ENCODE measurements at places on chromosomes 5 and 9.

DNA sequence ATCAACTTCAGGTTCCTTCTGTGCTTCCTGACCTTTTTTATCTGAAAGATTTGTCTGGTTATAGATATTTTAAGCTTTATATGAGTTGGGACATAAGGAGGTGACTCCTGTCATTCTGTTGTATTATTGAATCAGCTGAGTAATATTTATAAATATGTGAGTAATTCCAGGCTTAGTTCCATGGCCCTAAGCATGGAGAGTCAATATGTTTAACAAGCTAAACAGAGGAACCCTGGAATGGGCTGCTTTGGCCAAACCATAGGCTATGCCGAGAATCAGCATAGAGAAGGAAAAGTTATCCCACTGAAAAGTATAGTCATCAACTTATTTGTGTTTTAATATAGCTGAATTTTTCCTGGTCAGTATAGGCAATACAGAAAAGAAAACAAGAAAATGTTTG is 7.2 kb upstream of the EIF4EBP3 start:
- no peak for DNase-seq

DNA sequence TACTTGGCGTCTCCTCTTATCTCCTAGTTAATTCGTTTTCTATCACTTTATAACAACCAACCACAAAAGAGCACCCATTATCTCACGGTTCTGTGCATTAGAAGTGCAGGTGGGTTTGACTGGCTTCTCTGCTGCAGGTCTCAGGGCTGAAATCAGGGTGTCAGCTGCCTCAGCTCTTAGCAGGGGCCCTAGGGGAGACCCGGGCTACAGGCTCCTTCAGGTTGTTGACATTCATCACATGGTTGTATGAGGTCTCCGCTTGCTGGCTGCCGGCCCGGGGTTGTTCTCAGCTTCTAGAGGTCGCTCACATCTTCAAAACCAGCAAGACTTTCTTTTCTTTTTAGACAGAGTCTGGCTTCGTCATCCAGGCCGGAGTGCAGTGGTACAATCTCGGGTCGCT is 2.9 kb upstream of the ZMYND19 start:
- no peak for DNase-seq

- peak; percentile 50 for DNase-seq
These were observed 41.8 kb upstream of the KDM4C start for GRCh38 chr9:6715755-6716643.

DNA sequence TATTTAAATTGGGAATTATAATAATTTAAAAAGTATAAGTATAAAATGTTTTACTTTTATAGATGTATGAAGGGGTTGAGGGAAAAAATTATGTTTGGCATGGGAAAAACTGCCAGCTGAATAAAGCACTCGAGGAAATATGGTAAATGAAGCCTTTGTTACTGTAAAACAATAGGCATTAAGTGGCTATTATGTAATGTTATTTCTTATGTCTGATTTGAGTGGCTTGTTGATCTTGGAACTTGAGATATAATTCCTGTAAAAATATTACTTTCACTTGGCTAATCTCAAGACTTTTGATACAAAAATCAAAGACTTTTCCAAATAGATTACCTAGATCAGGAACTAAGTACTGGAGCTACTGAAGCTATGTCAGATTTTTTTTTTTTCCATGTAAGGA is 182.9 kb downstream of the CD180 start:
- no peak for DNase-seq

DNA sequence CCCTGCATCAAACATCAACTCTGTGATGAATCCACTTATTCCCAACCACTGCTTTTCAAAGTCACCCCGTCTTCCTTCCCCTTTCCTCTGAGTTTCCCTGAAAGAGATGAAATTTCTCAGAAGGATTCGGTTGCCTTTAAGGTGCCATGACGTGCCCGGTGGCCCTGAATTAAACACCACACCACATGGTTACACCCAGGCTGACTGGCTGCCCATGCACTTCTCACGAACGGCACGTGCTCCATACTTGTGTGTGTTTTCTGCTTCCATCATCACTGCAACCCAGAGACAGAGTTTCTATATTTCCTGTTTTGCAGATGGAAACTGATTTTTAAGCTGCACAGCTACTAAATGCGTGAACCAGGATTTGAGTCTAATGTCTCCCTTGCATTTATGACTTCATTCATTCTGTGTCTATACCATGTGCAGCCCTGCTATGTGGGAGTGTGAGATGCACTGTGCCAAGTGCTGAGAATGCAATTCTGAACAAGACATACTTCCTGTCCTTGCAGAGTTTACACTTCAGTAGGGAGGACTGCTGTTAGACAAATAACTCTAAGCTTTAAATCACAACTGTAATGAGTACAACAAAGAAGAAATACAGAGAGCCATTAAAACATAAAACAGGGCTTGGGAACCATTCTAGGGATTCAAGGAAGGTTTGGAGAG is 162.9 kb downstream of the NXNL2 start:
- no peak for DNase-seq

DNA sequence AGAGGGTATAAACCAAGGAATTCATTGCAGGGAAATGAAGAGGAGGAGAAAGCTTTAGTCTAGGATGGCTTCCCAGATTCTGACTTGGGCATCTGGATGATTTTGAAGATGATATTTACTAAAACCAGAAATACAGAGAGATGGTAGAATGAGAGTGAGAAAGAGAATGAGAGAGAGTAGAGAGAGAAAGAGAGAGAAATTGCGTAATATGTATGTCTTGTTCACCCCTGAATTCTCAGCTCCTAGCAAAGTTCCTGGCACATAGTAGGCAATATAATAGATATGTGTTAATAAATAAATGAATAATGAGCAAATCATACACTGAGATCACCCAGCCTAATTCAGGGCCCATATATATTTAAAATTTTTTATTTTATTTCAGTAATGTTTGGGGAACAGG is 1089.5 kb upstream of the DMAC1 start:
- no peak for DNase-seq

GRCh38 chr5:9774472-9775079 is 144.4 kb upstream of the TAS2R1 start:
- no peak for DNase-seq

GRCh38 chr5:39517800-39518199 is 93.0 kb upstream of the DAB2 start:
- DNase-seq: no peak

- no peak for DNase-seq
These were observed 18.3 kb downstream of the UGCG start for GRCh38 chr9:111914749-111915424.

DNA sequence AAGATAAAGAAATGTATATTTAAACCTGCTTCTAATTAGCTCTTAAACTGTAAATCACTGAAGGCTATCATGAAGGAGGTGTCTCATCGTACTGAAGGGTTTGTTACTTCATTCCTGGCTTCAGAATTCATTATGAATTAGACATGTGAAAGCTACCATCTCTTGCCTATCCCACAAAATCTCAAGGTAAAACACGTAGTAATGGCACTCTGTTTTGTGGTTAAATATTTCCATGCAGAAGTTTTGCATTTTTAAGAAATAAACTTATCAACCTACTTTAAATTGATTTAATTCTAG is 490.7 kb upstream of the NUDT12 start:
- no peak for DNase-seq

- DNase-seq: no peak
These were observed 5.2 kb downstream of the FAT2 start for GRCh38 chr5:151585970-151586369.

DNA sequence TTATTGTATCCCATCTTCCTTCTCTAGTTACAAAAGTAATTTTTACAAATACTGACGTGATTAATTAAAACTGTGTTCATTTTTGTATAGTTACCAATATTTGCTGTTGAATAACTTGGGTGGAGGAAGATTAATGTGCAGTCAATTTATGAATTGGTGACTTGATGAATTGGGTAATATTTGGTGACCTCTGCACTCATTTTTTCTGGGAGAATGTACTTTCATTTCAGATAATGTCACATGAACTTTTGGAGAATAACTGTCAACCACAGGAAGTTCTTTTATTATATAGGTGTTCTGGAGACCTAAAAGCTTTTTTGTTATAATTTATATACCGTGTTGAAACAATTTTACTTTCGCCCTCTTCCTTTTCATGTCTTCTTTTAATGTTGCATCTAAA is 26.4 kb upstream of the FKTN start:
- peak; percentile 1 for DNase-seq

GRCh38 chr9:131289301-131290035 is at the start of gene PLPP7:
Gene PLPP7, plus strand, starts transcription at chr9:131289723. Its CDS starts 275 bp downstream, at chr9:131289998.
- DNase-seq: no peak

DNA sequence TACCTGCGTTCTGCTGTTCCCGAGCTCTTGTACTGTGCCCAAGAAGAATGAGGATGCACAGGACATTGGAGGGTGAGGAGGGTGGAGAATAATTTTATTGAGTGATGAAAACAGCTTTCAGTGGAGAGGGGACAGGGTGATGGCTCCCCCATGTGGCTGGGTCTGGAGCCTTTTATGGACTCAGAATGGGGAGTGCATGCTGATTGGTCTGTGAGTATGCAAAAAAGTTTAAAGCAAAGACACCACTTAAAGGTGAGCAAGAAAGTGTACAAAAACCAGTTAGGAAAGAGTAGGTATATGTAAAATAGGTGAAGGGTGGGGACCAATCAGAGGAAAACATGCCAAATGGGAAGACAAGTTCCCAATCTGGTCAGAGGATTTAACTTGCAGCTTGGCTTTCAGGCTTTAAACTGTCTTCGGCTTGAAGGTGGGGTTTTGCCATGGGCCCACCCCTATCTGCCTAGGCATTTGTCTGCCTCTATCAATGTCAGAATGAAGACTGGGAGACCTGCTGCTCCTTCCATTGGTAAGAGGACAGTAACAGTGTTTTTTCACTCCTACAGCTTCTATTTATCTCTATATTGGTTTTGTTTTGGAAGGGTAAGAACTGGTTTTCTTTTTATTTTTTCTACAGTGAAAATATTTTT is 118.0 kb upstream of the RAI14 start:
- no peak for DNase-seq

DNA sequence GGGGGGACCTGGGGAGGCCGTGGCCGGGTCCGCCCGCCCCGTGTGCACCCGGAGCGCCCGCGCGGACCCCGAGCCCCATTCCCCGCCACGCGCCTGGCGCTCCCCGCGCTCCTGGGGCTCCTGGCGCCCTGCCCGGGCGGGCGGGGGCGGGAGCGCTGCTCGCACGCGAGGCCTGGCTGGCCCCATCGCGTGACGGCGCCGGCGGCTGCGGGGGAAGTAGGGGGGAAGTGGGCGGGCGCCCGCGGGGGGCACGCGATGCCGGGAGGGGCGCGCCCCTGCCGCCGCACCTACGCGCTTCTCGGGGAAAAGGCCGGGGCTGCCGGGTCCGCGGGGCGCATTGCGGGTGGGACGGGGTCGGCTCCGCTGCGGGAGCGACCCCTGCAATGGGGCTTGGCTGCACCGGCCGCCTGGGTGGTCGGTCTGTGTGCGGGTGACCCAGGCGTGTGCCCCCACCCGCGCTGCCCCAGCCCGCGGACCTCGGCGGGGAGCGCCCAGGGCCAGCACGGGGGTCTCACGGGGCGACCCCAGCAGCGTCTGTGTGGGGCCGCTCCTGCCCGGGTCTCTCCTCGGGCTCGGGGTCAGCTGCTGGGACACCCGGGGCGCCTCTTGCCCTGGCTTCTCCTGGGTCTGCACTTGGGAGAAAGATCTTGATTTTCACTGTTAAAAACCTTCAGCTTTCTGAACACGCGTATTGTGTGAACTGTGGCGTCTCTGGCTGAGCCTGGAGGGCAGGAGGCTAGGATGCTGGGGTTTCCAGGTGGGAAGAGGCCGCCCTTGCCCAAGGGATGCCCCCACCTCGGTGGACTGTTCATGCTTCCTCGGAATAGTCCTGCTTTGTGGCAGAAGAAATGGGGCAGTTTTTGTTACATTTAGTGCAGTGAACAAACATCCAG is 52.4 kb downstream of the AHRR start:
- DNase-seq: peak; percentile 16

GRCh38 chr9:94912700-94913249 is 186.3 kb downstream of the AOPEP start:
- no peak for DNase-seq

DNA sequence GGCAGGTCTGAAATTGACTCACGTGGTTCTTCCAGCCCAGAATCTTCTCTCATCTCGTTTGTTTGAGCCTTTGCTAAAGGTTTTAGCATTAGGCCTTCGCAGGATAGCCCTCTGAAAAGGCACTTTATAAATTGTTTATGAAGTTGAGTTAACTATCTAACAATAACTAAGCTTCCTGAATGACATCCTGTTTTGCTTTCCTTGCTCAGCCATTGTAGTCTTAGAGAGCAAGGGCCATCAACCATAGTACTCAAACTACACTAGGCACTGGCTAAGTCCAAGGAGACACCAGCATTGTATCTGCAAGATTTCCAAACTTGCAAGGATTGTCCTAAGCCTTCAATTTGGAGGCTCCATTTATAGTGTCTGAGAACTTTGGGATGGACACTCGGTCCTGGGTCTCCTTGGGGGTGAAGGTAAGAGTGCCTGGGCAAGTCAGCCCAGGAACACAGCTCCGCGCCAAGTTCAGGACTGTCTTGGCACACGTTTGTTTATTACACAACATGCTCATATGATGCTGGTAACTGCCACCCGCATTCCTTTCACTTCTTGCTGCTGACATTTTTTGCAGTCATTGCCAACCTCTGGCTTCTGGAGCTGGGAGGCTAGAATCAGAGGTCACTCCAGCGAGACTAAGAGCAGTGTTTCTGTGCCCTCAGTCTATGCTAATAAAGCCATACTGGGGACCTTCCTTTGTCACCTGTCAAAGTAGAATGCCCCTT is 151.1 kb downstream of the ESM1 start:
- no peak for DNase-seq

GRCh38 chr5:74864823-74865222 is 1.4 kb downstream of the FAM169A start:
- DNase-seq: no peak

GRCh38 chr5:178651046-178651810 is 24.4 kb upstream of the CLK4 start:
- DNase-seq: no peak

GRCh38 chr5:75656311-75657003 is 45.2 kb downstream of the ANKDD1B start:
- no peak for DNase-seq

GRCh38 chr5:173443971-173444370 is 115.8 kb upstream of the STC2 start:
- no peak for DNase-seq

GRCh38 chr9:69593756-69594155 is 78.4 kb downstream of the APBA1 start:
- DNase-seq: no peak

DNA sequence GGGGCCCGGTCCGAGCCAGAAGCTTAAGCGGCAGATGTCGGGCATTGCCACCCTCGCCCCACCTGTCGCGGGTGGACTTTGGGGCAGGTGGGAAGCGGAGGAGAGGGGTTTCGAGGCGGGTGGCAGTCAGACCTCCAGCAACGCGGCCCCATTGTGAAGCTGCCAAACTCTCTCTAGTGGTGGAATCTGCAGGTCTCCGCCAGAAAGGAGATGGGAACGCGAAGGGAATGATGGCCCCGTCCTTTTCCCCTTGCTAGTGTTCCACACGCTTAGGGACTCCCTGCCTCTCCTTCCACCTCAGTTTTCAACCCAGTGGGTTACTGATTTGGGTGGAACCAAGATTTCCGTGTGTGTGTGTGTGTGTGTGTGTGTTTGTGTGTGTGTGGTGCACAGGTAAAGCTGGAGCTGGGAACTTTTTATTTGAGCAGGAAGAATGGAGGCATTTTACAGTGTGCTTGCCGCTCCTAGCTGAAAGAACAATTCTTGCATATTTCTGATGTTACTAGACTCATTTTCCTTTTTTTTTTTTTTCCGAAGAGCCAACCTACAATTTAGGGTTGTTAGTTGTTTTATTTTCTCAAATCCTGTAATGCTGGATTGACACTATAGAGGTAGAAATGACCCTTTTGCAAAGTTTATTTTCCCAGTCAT is 1.3 kb downstream of the MACIR start:
- DNase-seq: no peak

Measured in CD4-positive, alpha-beta T cell (primary cell).